ENCODE measurements at places on chromosomes 4 and X. TPM values are rescaled to one million over a fixed set of nuclear protein-coding genes. Genes with fewer than 3 reads are reported as not detected.

GRCh38 chr4:138796761-138797160 lies 218.8 kb upstream of the NOCT start:
- H3K27ac ChIP-seq, result no peak overlapping the region
- no peaks in the 10 kb centered on the region for H3K36me3 ChIP-seq
- no peaks in the 10 kb centered on the region for H3K4me1 ChIP-seq
- H3K4me3 ChIP-seq, result no peak overlapping the region
- no peaks in the 10 kb centered on the region for H3K27me3 ChIP-seq
- DNase-seq, result no peak

DNA sequence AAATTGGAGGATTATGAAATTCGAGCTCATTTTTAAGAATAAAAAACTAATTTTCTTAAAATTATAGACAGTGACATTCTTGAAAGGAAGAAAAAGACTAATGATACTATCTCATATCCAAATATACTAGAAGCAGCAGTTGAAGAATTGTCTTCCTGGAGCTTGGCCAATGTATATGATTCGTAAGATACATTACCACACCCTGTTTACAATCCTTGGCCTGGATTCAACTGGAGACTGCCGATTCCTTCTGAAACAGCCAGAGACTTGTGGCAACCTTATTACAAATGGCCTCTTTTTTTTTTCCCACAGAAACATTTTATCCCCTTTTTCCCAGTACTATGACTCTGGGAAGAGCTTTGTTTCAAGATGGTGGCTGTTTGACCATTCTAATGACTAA lies 571.2 kb upstream of the FAT1 start:
- no peak overlapping the region for H3K27ac ChIP-seq
- H3K4me1 ChIP-seq, result no peaks in the 10 kb centered on the region
- H3K4me3 ChIP-seq, result no peak overlapping the region
- peaks cover 33% of the 10 kb centered on the region for H3K36me3 ChIP-seq
- DNase-seq, result no peak

- DNase-seq, result no peak
- H3K27me3 ChIP-seq, result no peaks in the 10 kb centered on the region
- H3K4me3 ChIP-seq, result no peak overlapping the region
- H3K27ac ChIP-seq, result no peak overlapping the region
Measured at GRCh38 chr4:182975806-182976205, 58.6 kb upstream of the DCTD start.

DNA sequence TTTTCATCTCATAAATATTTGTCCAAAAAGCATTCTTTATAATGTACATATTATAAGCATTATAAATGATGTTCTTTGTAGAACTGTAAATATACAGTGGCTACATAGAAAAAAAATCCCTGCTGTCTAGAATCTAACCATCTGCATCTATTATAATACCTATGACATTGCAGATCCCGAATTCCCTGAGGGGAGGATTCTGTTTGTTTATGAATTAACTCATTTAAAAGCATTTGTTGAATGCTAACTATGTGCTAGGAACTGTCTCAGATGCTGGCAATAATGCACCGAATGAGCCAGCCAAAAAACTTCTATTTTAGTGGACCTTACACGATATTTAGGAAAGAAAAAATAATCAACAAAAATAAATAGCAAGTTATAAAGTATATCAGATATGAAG lies 189.6 kb downstream of the PACRGL start:
- H3K27me3 ChIP-seq, result no peaks in the 10 kb centered on the region
- H3K36me3 ChIP-seq, result no peaks in the 10 kb centered on the region
- no peak overlapping the region for H3K4me3 ChIP-seq
- DNase-seq, result no peak

GRCh38 chr4:67624939-67625338 lies 66.4 kb downstream of the STAP1 start:
- no peak overlapping the region for H3K27ac ChIP-seq
- H3K4me1 ChIP-seq, result no peaks in the 10 kb centered on the region
- peaks cover 47% of the 10 kb centered on the region for H3K36me3 ChIP-seq
- DNase-seq, result no peak
- no peak overlapping the region for H3K4me3 ChIP-seq
- H3K27me3 ChIP-seq, result no peaks in the 10 kb centered on the region

Gene GABRG1
- total RNA-seq, result 0.11 TPM

DNA sequence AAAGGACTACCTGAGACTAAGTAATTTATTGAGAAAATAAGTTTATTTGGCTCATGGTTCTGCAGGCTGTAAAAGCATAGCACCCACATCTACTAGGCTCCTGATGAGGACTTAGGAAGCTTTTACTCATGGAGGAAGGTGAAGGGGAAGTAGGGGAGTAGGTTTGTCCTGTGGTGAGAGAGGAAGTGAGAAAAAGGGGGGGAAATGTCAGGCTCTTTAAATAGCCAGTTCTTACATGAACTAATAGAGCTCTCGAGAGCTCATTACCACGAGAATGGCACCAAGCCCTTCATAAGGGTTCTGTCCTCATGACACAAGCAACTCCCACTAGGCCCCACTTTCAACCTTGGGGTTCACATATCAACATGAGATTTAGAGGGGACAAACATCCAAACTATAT lies 125.5 kb upstream of the NRK start:
- H3K4me3 ChIP-seq, result no peak overlapping the region
- no peaks in the 10 kb centered on the region for H3K4me1 ChIP-seq
- no peak for DNase-seq
- H3K27me3 ChIP-seq, result no peaks in the 10 kb centered on the region

- DNase-seq, result peak; percentile 90
- peaks cover 4% of the 10 kb centered on the region for H3K36me3 ChIP-seq
- H3K27ac ChIP-seq, result no peak overlapping the region
Measured at GRCh38 chrX:71053217-71053621, 14.9 kb downstream of the SNX12 start.

GRCh38 chrX:136572030-136572429 lies 40.0 kb downstream of the VGLL1 start:
- no peaks in the 10 kb centered on the region for H3K36me3 ChIP-seq
- H3K27ac ChIP-seq, result no peak overlapping the region
- no peaks in the 10 kb centered on the region for H3K4me1 ChIP-seq
- H3K27me3 ChIP-seq, result no peaks in the 10 kb centered on the region

DNA sequence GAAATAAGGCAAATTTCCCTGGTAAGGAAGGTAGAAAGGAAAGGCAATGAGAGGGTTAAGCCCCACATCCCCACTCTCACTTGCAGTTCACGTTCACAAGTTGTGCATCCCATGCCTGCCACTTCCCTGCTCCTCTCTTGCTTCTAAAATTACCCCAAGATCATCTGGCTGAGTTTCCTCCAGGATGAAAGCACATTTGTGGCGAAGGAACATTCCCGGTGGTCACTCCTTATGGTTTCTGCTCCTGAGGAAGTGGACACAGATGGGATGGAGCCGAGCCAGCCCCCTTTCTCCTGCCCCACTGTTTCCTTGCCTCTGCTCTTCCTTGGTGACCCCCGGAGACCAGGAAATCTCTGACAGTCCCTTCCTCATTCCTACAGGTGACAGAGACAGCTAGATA lies 37.5 kb downstream of the SPINK2 start:
- H3K4me1 ChIP-seq, result no peaks in the 10 kb centered on the region
- no peaks in the 10 kb centered on the region for H3K27me3 ChIP-seq
- DNase-seq, result no peak
- no peak overlapping the region for H3K4me3 ChIP-seq

DNA sequence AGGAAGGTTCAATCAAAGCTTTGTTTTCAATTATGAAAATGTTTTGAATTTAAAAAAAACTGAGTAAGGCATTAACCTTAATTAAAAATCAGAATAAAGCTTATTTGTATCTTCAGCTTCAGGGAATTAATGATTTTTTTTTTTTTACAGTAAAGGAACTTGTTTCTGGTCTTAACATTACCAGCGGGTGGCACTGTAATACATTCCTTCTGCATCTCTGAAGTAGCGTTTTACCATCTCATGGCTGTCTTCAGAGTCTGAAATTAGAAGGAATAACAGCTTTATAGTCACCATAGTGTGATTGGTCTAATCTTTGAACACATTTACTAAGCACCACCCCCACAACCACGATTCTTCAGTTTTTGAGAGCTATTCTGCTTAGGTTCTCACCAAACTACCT lies 102.6 kb downstream of the IL1RAPL2 start:
- no peaks in the 10 kb centered on the region for H3K27me3 ChIP-seq
- no peak overlapping the region for H3K27ac ChIP-seq
- no peak overlapping the region for H3K4me3 ChIP-seq
- H3K36me3 ChIP-seq, result peaks cover 2% of the 10 kb centered on the region

- no peaks in the 10 kb centered on the region for H3K4me1 ChIP-seq
- H3K27me3 ChIP-seq, result no peaks in the 10 kb centered on the region
- H3K36me3 ChIP-seq, result no peaks in the 10 kb centered on the region
- no peak overlapping the region for H3K4me3 ChIP-seq
- no peak for DNase-seq
Measured at GRCh38 chr4:18106620-18107019, 85.1 kb upstream of the LCORL start.

GRCh38 chr4:109826719-109827118 lies 1.1 kb upstream of the RRH start:
- H3K27me3 ChIP-seq, result no peaks in the 10 kb centered on the region
- no peak for DNase-seq
- no peaks in the 10 kb centered on the region for H3K4me1 ChIP-seq
- no peak overlapping the region for H3K27ac ChIP-seq
- peaks cover 26% of the 10 kb centered on the region for H3K36me3 ChIP-seq
- no peak overlapping the region for H3K4me3 ChIP-seq

Gene GAGE1
- not detected for total RNA-seq

- H3K4me3 ChIP-seq, result no peak overlapping the region
- no peaks in the 10 kb centered on the region for H3K36me3 ChIP-seq
Measured at GRCh38 chr4:89129080-89129640, 17.8 kb downstream of the TIGD2 start.

- no peaks in the 10 kb centered on the region for H3K27me3 ChIP-seq
- peaks cover 14% of the 10 kb centered on the region for H3K36me3 ChIP-seq
- peaks cover 5% of the 10 kb centered on the region for H3K4me1 ChIP-seq
- H3K27ac ChIP-seq, result no peak overlapping the region
Measured at GRCh38 chrX:7115557-7115956, 32.0 kb upstream of the STS start.

DNA sequence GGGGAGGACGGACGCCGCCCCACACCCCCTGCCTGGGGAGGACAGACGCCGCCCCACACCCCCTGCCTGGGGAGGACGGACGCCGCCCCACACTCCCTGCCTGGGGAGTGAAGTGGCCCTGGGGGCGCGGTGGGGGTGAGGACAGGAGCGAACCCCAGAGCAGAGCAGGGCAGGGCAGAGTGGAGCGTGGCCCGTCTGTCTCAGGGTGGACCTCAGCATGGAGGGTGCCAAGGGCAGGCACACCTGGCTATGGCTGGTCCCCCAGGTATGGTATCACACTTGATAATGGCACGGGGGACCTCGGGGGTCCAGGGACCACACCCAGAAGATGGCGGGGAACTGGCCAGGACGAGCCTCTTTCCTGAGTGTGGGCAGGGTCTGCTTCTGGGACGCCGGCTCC lies 9.6 kb downstream of the LRPAP1 start:
- no peaks in the 10 kb centered on the region for H3K27me3 ChIP-seq
- H3K27ac ChIP-seq, result no peak overlapping the region
- H3K4me1 ChIP-seq, result no peaks in the 10 kb centered on the region
- no peak for DNase-seq
- H3K36me3 ChIP-seq, result peaks cover 21% of the 10 kb centered on the region
- no peak overlapping the region for H3K4me3 ChIP-seq

- H3K36me3 ChIP-seq, result no peaks in the 10 kb centered on the region
- no peak overlapping the region for H3K27ac ChIP-seq
- no peaks in the 10 kb centered on the region for H3K4me1 ChIP-seq
- H3K27me3 ChIP-seq, result no peaks in the 10 kb centered on the region
- no peak for DNase-seq
Measured at GRCh38 chr4:109134268-109134667, 168.2 kb downstream of the COL25A1 start.

Gene FAM53A
- 2.4 TPM for total RNA-seq

DNA sequence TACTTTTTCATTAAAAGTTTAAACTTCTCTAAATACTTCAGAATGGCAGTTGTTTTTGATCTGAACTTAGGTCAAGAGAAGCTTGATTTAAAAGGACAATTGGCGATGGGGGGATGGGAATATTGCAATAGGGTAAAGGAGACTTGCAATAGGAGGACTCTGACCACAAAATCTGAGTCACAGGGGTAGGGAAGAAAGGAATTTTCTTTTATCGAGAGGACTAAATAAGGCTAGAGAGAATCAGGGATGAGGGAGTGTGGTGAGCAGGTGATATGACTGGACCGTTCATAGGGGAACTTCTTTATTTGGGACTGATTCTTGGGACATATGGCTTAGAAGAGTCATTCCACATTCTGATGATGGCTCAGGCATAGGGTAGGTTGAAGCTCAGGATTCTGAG lies 1260.2 kb downstream of the ADGRL3 start:
- H3K36me3 ChIP-seq, result no peaks in the 10 kb centered on the region
- H3K27ac ChIP-seq, result no peak overlapping the region
- no peak overlapping the region for H3K4me3 ChIP-seq
- no peaks in the 10 kb centered on the region for H3K27me3 ChIP-seq

GRCh38 chr4:7393601-7394575 lies 40.8 kb downstream of the PSAPL1 start:
- no peaks in the 10 kb centered on the region for H3K4me1 ChIP-seq
- peak; percentile 19 for DNase-seq
- H3K4me3 ChIP-seq, result no peak overlapping the region
- H3K27ac ChIP-seq, result no peak overlapping the region
- no peaks in the 10 kb centered on the region for H3K36me3 ChIP-seq

Gene SUPT20HL2
- not detected for total RNA-seq

- H3K4me1 ChIP-seq, result no peaks in the 10 kb centered on the region
- H3K27ac ChIP-seq, result no peak overlapping the region
- peak; percentile 23 for DNase-seq
- H3K4me3 ChIP-seq, result no peak overlapping the region
Measured at GRCh38 chr4:63275491-63275890, 1133.8 kb downstream of the TECRL start.

GRCh38 chr4:48051078-48051477 lies 34.5 kb downstream of the NIPAL1 start:
- H3K27me3 ChIP-seq, result no peaks in the 10 kb centered on the region
- H3K27ac ChIP-seq, result no peak overlapping the region
- H3K4me1 ChIP-seq, result no peaks in the 10 kb centered on the region
- no peak for DNase-seq
- no peaks in the 10 kb centered on the region for H3K36me3 ChIP-seq
- H3K4me3 ChIP-seq, result no peak overlapping the region

Measured in H9 (cell line).